ENCODE measurements at places on chromosomes 4 and X.

- DNase-seq: no peak
These were observed 105.8 kb upstream of the EGFL6 start for GRCh38 chrX:13463608-13464007.

DNA sequence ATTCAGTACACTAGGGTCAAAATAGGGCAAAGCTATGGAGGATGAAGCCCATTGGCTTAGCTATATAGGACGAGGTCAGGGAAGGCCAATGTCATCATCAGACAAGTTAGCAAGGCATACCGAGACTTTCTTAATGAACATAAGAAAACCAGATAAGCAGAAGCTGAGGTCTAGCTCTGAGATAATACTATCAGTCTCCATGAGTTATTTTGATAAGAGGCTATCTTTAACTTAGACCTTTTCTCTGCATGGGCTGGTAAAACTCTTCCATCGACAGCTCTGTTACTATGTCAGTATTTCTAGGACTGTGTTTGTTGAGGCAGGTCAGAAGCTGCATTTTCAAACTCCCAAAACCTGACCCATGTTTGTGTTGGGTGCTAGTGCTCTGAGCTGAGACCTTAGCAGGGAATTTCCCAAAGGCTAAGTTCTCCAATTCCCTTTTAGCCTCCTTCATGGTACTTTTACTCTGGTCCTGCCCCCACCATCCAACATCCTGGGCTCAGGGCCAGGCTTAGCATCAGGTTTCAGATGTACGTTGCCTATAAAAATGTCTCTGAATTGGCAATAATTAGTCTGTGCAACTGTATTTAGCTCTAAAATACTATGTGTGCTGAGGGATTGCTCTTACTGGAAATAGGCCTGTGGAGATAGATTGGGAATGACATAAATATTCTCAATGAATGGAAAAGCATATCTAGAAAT is 29.3 kb upstream of the LRAT start:
- DNase-seq: no peak

DNA sequence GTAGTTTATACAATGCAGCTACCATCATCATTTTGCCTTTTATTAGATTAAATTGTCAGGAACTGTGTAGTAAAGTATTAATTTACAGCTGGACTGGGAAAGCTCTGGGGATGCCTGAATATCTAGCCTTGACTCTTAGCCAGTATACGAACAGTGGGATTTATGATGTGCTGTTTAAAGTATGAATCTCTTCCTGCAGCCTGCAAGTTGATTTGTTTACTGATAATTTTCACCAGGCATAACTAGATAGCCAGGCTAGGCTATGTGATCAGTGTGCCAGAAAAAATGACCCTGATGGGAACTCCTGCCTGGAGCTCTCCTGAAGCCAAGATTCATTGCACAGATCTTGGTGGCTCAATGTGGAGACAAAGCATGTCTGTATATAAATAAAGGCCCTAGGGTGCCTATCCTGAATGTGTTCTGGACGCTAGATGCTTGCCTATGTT is 119.2 kb downstream of the SCLT1 start:
- DNase-seq: no peak

DNA sequence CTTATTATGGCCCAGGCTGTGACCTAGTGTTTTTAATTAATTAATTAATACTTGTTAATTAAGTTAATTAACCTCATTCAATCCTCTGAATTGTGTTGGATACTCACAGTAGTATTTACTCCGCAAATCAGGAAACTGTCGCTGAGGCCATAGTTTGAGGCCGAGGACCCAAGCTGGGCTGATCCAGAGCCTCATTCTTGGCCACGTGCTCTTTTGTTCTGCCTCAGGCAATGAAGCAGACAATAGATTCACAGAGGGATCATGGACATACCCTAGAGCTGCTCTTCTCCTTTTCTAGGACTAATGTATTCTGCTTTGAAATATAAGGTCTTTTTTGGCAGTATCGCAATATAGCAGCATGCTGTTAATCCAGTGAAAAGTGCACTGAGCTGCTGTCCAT is 24.0 kb upstream of the SNCA start:
- no peak for DNase-seq

- DNase-seq: no peak
These were observed 14.7 kb downstream of the PDGFC start for GRCh38 chr4:156956826-156957368.

DNA sequence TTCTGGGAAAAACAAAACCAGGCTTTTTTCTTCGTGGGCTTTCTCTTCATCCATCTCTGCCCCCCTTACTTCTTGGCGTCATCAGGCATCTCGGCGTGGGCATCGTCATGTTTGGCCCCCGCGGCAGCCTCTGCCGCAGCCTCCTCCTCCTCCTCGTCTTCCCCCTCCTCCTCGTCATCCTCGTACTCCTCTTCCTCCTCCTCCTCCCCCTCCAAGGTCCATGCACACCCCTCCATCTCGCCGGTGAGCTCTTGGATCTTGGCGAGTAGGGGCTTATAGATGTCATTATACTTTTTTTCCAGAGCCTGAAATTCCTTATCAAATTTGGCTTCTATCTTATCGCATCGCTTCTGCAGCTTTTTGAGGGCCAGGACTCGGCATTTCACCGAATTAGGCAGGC is 488 bp downstream of the NAP1L5 start:
- DNase-seq: no peak

GRCh38 chr4:176566769-176567168 is 226.0 kb downstream of the VEGFC start:
- no peak for DNase-seq

- DNase-seq: no peak
These were observed 1050.4 kb downstream of the STIM2 start for GRCh38 chr4:27911047-27911446.

- DNase-seq: no peak
These were observed 167.1 kb downstream of the RAPGEF2 start for GRCh38 chr4:159269956-159270355.
